SK-N-SH (cell line): ENCODE measurements at places on chromosomes 1 and 21. TPM values are rescaled to one million over a fixed set of nuclear protein-coding genes. Genes with fewer than 3 reads are reported as not detected.

Gene ATP6V1G3
- not detected in 2 replicates for polyA plus RNA-seq

Gene MYCL
- 0.48 and 0.57 TPM in 2 replicates for polyA plus RNA-seq

Gene NGF
- polyA plus RNA-seq, result 53.7 and 75.8 TPM in 2 replicates

Gene NUP210L
- not detected in 2 replicates for polyA plus RNA-seq

DNA sequence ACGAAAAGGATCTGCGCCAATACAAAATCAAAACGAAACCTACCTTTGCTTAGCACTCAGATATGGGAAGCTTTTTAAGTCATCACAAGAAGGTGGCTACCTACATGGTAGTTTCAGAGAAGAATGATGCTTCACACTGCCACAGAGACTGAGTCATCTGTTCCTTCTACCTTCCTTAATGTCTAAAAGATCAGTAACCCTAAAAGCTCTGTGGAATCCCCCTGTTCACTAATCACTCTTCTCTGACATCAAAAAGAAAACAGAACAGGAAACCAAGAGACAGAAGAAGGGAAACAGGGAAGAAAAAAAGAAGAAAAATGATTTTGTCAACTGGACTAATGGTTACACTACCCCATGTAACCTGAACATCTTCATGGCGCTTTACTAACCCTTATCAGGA is 177.2 kb downstream of the SMYD3 start:
- DNase-seq, result no peak

GRCh38 chr1:119971710-119972570 is 75.6 kb upstream of the ADAM30 start:
- no peak for DNase-seq

DNA sequence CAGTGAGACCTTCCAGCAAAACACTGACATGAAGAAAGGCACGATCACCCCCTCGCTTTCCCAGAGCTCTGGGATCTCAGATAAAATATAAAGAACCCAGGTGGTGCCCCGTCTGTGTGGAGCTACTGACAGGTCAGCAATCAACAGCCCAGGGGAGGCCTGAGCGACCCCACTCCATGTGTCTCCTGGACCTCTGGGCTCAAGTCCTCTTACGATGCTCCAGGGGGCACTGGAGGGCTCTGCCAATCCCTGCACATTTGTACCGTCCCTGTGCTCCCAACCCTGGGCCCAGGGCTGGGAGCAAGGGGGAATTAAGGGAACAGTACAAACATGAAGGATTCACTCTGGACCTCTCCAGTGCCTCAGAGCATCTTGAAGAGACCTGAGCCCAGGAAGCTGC is 12.5 kb downstream of the S100A7A start:
- DNase-seq, result no peak

GRCh38 chr1:2132222-2133038 is 62.1 kb downstream of the FAAP20 start:
- peak; percentile 82 for DNase-seq

GRCh38 chr1:64229307-64229706 is 25.9 kb downstream of the UBE2U start:
- no peak for DNase-seq
